Foreskin keratinocyte (primary cell): ENCODE measurements at places on chromosomes 1 and 21. TPM values are rescaled to one million over a fixed set of nuclear protein-coding genes. Genes with fewer than 3 reads are reported as not detected.
A peak's percentile ranks its signal among the peaks of the same experiment; 100 is the strongest.

GRCh38 chr1:6212193-6212959 lies 6.5 kb downstream of the RNF207 start:
- DNase-seq: no peak

DNA sequence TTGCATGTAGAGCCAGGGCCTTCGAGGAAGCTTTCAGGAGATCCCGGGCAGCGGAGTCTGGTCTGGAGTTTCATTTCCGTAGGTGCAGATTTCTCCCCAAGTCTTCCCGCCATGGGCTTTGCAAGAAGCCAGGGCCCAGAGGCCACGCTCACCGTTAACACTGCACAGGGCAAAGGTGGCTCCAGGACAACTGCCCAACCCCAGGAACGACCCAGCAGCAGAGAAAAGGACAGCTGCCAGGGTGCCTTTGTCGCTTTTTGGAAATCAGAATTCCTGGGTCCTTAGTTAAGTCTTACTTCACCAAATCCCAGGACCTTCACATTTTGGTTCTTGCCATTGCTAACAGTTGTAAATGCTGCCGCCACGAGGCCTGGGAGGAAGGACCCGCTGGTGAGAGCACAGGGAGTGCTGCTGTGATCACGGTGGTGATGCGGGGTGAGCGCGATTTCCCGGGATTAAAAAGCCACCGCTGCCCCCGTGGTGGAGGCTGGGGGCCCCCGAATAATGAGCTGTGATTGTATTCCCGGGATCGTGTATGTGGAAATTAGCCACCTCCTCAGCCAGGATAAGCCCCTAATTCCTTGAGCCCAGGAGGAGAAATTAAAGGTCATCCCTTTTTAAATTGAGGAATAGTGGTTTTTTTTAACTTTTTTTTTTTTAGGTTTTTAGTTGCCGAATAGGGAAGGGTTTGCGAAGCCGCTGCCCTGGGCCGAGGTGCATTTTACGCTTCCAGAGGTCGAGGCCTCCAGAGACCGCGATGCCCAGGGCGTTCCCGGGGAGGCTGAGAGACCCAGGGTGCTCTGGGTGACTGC lies 8.2 kb downstream of the SIM2 start:
- no peak for DNase-seq

IVL gene
- 1.5 and 2.1 TPM in 2 replicates for total RNA-seq

DNA sequence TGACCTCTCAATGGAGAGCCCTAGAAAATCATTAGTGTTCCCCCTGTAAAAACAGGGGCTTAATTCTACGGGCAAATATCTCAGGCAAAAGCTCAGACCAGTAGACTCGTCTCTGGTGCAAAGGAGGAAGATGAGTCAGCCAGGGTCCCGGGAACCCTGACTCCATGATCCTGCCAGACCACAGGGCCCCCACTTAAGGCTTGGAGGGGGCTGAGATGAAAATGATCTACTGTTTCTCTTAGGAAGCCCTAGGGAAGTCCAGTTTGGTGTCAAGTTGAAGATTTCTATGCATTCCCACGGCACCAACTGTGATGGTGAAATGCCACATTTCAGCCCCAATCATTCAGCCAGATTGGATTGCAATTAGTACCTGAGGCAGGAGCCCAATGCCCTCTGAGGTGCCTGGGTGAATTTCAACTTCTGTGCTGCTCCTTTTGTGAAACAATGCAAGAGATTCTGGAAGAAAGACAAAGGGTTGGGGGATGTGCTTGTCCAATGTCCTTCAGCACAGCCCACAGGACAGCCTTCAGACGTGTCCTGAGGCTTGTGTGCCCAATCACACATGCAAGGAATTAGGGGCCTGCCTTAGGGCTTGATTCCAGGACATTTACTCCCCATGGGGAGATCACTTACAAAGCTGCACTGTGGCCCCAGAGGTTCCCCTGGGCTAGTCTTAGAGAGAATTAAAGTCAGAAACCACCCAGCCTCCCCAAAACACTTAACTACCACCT lies 18.1 kb downstream of the NAV1 start:
- DNase-seq: no peak

- no peak for DNase-seq
Observed at GRCh38 chr1:23278717-23279116, 61.4 kb upstream of the HTR1D start.

DNA sequence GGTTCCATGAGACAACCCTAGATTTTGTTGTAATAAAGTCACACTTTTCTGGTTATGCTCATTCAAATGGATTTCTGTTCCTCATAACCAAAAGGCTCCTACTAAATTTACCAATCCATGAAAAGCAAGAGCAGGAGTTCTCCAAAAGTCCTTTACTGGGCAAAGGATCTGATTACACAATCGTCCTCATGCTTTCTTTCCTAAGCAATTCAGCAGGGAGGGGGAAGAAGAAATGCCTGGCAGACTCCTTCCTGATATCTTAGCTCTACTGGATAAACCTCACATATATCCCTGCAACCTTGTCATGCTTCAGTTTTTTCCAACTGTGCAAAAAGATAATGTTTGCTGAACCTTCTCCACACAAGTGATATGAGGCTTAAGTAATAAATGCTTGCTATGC lies 67.6 kb upstream of the GUCA2B start:
- peak; percentile 1 for DNase-seq

F5 gene
- total RNA-seq: not detected in 2 replicates

- peak; percentile 81 for DNase-seq
Observed at GRCh38 chr1:186152620-186153239, 222.3 kb downstream of the TPR start.

- no peak for DNase-seq
Observed at GRCh38 chr21:33684068-33684467, 41.8 kb downstream of the ITSN1 start.

CNR2 gene
- not detected in 2 replicates for total RNA-seq

ARHGAP29 gene
- 172 and 231 TPM in 2 replicates for total RNA-seq

DNA sequence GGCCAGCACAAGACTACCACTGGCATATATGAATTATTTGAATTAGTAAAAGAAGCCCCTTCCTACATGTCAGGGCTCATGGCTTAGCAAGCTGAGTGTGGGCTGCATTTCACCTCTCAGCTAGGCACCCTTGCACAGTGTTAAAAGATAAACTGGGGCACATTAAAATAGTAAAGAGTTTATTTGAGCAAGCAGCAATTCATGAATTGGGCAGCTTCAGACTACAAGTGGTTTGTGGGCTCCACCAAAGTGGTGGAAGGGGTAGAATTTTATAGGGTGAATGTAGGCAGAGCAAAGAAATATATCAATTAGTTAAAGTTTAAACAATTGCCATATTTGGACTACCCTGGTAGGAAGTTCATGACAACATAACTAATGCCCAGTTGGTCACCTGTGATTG lies 178.8 kb downstream of the PLPP3 start:
- no peak for DNase-seq

PDC gene
- not detected in 2 replicates for total RNA-seq

SLAMF6 gene
- not detected in 2 replicates for total RNA-seq

DNA sequence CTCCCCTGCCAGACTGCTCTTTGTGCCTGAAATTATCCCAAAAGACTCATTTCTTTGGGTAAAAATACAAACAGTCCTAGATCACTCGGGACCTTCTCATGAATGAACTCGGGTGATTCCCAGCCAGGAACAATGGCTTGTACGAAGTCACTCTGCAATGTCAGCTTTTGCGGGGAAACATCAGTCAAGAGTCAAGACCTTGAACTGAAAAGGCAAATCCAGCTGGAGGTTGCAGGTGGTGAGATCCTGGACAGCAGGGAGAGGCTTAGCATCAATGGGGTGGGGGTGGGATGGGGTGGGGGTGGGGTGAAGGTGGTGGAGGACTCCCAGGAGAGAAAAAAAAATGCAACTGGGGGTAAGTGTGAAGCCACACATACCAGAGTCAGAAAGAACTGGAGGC lies 115.0 kb upstream of the SLC25A33 start:
- DNase-seq: no peak

SPOCD1 gene
- total RNA-seq: 3.2 and 4.8 TPM in 2 replicates

LORICRIN gene
- total RNA-seq: not detected in 2 replicates

GRCh38 chr21:36783612-36784374 lies 84.9 kb downstream of the SIM2 start:
- DNase-seq: peak; percentile 96

DNA sequence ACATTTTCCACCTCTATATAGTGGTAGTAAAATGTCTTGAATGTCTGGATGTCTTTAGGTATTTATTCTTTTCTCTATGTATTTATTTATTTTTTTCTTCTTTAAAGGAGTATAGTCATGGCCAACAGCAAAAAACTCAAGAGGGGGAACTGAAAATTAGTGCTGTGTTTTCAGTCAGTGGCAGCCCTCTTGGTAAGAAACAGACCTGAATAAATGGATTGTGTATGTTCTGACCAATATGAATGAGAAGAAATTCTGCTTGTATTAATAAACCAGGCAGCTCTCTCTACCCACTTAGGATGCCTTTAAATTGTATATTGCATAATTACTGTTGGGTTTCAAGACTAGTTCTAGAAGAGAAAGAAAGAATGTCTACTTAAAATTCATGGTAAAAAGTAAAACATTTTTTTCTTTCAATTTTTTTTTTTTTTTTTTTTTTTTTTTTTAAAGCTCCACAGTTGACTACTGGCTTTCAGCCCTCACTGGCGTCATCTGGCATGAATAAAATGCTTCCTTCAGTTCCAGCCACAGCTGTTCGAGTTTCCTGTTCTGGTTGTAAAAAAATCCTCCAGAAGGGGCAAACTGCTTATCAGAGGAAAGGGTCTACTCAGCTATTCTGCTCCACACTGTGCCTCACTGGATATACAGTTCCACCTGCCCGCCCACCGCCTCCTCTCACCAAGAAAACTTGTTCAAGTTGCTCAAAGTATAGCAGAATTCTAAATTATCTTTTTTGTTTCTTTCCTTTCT lies 101.6 kb downstream of the ZMYM4 start:
- no peak for DNase-seq

TRIM58 gene
- not detected in 2 replicates for total RNA-seq

DNA sequence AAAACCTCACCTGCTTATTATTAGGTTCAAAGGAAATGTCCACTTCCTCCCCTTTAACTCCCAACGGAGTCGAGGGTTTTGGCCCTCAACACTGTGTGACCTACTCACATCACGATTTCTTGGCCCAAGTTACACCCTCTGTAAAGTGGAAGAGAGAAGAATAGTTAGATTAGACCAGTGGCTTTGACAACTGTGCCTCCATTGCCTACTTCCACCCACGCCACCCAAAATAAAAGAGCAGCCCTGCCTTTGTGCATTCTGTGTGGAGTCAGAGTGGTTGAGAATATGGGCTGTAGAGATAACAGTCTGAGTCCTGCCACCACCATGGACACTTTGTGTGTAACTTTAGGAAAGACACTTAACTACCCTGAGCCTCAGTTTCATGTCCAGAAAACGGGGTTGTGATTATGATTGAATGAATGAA lies 4.1 kb upstream of the HDGF start:
- no peak for DNase-seq

KIF17 gene
- 1.5 and 1.8 TPM in 2 replicates for total RNA-seq

BMP8A gene
- total RNA-seq: not detected in 2 replicates

FCRL6 gene
- total RNA-seq: not detected in 2 replicates

DNA sequence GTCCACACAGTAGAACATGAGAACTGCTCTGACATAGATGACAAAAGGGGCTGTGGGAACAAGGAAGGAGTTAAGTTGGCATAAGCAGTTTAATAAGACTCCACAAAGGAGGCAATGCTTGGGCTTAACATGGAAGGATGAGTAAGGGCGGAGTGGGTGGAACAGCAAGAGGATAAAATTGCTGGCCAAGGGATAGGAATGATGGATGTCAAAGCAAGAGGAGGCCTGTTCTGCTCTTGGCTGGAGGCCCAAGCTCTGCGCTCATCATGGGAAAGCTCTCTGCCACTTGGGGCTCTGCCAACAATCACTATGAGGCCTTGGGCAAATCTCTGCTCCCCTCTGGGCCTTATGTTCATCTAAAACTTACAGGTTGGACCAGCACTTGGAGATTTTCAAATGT lies 98.3 kb upstream of the CAMK1G start:
- peak; percentile 98 for DNase-seq

OR2T3 gene
- total RNA-seq: not detected in 2 replicates

GRCh38 chr1:229287267-229287666 lies 16.4 kb downstream of the RAB4A start:
- peak; percentile 42 for DNase-seq

GRCh38 chr1:6384962-6385361 lies 8.6 kb downstream of the ACOT7 start:
- DNase-seq: no peak

- DNase-seq: peak; percentile 75
Observed at GRCh38 chr1:26787706-26788514, at the start of gene PIGV. PIGV (plus strand) TSS chr1:26787950; CDS start chr1:26790816, 2,866 bp downstream.

GRCh38 chr1:228352677-228353481 lies 53.8 kb downstream of the TRIM11 start:
- DNase-seq: no peak

CELA2A gene
- total RNA-seq: not detected in 2 replicates

HSF2BP gene
- total RNA-seq: 2.1 and 4.1 TPM in 2 replicates

- no peak for DNase-seq
Observed at GRCh38 chr21:38742580-38743260, 63.0 kb upstream of the ETS2 start.

DNA sequence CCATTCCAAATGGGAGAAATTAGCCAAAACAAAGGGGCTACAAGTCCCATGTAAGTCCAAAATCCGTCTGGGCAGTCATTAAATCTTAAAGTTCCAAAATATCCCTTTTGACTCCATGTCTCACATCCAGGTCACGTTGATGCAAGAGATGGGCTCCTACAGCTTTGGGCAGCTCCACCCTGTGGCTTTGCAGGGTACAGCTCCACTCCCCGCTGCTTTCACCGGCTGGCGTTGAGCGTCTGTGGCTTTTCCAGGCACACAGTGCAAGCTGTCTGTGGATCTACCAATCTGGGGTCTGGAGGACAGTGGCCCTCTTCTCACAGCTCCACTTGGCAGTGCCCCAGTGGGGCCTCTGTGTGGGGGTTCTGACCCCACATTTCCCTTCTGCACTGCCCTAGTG lies 130.2 kb downstream of the TPR start:
- no peak for DNase-seq
